ENCODE measurements at places on chromosomes 12 and 14. TPM values are rescaled to one million over a fixed set of nuclear protein-coding genes. Genes with fewer than 3 reads are reported as not detected.

GRCh38 chr14:78683981-78684380, 513.8 kb downstream of the NRXN3 start:
- DNase-seq: no peak

GRCh38 chr14:93727039-93727740, 61.1 kb downstream of the PRIMA1 start:
- no peak for DNase-seq

DNA sequence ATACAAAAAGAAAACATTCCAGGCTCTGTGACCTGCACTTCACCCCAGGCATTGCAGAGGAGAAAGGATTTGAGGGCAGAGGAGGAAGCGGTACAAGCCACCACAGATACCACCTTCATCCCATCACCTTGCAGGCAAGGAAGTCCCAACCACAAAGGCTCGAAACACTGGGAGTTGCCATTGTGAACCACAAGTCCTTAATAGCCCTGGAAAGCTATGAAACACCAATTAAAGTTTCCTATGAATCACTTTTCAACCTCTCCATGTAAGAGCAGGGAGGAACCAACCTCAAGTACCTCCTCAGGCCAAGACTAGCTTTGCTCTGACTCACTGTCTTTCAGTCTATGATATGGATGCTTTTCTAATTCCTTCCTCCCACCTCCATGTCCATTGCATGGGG, 27.0 kb downstream of the MAP3K9 start:
- DNase-seq: no peak

DNA sequence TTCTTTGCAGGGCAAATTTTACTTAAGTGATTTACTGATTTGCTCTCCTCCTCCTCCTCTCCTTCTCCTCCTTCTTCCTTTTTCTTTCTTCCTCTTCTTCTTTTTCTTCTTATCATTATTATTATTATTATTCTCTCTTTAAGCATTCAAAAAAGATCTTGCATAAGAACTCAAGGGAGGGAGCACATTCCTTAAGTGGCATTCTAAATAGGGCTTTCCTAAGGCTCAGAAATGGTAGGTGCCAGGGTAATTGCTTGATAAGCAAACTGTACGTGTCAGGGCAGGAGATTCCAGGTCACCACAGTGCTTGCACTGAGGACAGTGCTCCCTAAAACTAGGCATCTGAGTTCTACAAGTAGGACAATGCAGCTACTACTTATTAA, 92.4 kb downstream of the SPTSSA start:
- DNase-seq: no peak

HOXC4 gene
- not detected for total RNA-seq

TOMM20L gene
- not detected for total RNA-seq

GRCh38 chr12:108803428-108804105, 53.8 kb downstream of the SSH1 start:
- peak; percentile 54 for DNase-seq

- DNase-seq: no peak
These were observed 25.9 kb downstream of the EPS8 start for GRCh38 chr12:15763328-15763727.

DNA sequence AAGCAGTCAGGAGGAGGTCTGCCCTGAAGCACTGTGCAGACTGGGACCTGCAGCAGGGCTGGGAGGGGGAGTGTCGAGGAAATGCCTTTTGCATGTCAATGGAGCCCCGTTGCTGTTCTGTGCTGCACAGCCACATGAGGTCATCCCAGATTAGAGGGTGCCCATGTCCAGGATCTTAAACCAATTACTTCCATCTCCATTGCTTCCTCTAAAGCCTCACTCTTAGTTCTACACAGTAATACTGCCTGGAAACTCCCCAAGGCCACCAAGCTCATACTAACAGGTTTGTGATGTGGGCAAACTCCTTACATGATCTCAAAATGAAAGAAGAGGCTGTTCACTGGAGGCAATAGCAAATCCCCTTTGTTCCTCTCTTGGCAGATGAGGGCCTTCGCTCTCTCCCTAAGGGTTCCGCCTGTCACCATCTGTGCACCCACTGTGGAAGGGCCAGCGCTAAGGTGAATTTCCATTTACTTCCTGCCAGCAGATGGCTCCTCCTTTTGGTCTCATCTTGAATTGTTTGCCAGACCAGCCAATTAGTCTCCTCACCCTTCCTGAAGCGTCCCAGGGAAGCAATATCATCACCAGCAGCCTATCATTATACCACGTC, 35.4 kb upstream of the LTA4H start:
- DNase-seq: no peak

DNA sequence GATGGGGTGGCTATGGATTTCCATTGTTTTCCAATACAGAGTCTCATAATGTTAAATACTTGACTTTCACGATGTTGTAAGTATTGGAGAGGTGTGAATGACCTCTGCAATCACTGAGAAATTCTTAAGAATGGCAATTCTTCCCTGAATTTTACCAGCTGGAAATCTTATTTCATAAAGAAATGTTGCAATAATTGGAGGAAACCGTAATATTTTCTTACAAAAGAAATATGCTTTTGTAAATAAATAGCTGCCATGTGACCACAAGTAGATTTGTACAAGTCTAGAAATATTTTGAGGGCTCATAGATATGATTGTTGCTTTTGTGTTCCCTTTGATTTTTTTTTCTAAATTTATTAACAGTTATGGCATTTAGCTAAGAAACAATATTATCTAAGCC, 308.7 kb upstream of the ATP2B1 start:
- DNase-seq: no peak

GRCh38 chr12:132560364-132560613, 50.1 kb downstream of the LRCOL1 start:
- DNase-seq: no peak

MMP14 gene
- 1.5 TPM for total RNA-seq

MORN3 gene
- 0.61 TPM for total RNA-seq

DNA sequence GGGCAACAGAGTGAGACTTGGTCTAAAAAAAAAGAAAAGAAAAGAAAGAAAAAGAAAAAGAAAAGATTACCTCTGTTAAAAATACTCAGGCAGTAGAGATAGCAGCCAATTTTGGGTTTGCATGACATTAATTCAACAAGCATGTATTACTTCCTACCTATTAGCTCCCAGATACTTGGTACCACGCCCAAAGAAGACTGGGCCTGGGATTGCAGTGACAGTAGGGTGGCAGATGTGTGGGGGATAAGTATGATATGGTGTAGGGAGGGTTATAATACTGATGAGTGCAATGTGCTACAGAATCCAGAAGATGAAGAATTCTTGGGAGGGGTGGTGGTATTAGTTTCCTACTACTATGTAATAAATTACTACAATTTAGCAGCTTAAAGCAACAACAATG, 46.4 kb upstream of the FOS start:
- DNase-seq: no peak

KRT2 gene
- not detected for total RNA-seq

EID3 gene
- total RNA-seq: 10.6 TPM

GRCh38 chr12:42759622-42760273, 170.2 kb upstream of the PRICKLE1 start:
- DNase-seq: no peak

OVCH1 gene
- not detected for total RNA-seq

- no peak for DNase-seq
These were observed 114.9 kb downstream of the ANO2 start for GRCh38 chr12:5830111-5830510.

DNA sequence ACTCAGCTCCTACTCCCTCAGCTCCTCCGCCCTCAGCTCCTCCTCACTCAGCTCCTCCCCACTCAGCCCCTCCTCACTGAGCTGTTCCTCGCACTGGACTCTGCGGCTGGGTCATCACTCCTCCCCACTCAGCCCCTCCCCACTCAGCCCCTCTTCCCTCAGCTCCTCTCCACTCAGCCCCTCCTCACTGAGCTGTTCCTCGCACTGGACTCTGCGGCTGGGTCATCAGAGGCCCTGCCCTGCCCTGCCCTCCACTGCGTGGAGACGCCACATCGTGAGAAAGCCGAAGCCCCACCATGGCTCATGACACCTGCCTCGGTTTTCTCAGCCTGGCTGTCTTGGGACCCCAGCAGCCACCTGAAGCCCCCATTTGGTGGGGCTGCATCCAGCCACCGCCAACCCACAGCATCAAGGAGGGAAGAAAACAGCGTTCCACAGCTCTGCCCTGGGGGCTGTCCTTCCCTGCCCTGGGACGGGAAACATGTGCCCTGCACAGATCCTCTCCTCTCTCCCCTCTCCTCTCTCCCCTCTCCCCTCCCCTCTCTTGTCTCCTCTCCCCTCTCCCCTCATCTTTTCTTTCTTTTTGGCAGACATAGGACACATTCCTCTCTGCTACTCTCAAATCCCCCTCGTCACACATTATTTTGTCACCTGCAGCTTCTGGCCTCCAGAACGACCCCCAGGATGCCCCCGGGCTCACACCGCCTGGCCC, 17.7 kb downstream of the NOC4L start:
- no peak for DNase-seq

All from activated T-helper 1 cell treated with anti-CD3 and anti-CD28 coated beads, Interleukin-12 subunit alpha, Interleukin-12 subunit beta, Interleukin-2, Interleukin-4 antibody, amounts not matched to agents 30 ng/mL and 10 ng/mL and 1 ng/mL, durations not matched to agents 14 hours and 24 hours and 36 hours (primary cell).